Activated B cell treated with CpG ODN at 0.5 μM for 24 hours (primary cell): ENCODE measurements at places on chromosomes 16 and 17. TPM values are rescaled to one million over a fixed set of nuclear protein-coding genes. Genes with fewer than 3 reads are reported as not detected.

RTN4RL1 gene
- total RNA-seq: not detected in 2 replicates

DNA sequence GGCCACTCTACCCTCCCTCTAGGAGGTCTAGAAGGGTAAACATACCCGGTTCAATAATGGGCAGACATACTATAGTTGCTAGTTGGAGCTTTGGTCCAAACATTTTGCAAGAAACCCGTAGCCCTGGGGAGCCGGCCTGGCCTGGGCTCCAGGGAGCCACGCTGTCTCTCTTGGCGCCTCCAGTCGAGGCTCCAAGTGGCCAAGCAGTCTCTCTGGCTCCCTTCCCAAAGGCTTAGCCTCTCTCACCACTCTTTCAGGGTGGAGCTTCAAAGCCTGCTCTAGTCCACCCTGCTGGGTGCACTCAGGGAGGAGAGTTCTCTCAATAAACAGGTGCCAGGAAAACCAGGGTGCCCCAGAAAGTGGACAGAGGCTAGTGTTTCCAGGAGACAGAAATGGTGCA lies 32.2 kb downstream of the RCVRN start:
- no peaks in the 10 kb centered on the region for H3K36me3 ChIP-seq
- no peaks in the 10 kb centered on the region for H3K4me1 ChIP-seq

CACNG3 gene
- not detected in 2 replicates for total RNA-seq

GRCh38 chr17:51319186-51319585 lies 58.8 kb downstream of the UTP18 start:
- H3K36me3 ChIP-seq: no peaks in the 10 kb centered on the region
- no peak overlapping the region for H3K27ac ChIP-seq
- peaks cover 6% of the 10 kb centered on the region for H3K4me1 ChIP-seq
- no peaks in the 10 kb centered on the region for H3K27me3 ChIP-seq
- H3K4me3 ChIP-seq: no peak overlapping the region

OR3A2 gene
- 0.64 and 2.2 TPM in 2 replicates for total RNA-seq

DNA sequence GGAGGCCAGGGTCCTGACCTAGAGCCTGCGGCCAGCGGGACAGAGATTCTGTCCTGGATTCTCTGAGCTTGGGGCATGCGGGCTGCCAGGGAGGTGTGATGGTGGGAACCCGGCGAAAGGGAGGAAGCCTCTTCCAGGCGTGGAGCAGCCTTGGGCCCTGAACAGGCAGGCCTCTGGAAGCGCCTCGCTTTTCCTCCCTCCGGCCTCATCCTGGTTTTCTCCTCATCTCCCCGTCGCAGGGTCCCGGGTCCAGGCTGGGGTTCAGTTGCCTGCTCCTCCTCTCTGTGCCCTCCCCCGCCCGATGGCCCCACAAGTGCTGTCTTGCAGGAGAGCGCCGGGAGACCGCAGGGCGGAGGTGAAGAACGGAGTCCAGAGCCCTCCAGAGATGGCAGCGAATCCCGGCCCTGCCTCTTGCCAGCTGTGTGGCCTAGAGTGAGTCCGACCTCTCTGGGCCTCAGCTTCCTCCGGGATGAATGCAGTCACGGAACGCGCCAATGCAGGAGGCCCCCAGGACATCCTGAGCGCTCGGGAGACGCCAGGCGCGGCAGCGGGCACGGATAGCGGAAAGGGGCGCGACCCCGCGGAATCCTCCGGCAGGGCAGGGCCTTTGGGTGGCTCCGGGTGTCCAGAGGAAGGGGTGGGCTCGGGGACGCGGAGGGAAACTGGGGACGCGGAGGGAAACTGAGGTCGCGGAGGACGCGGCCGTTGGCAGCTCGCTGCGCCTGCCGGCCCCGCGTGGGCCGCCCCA lies 553 bp upstream of the RAB11FIP4 start:
- no peaks in the 10 kb centered on the region for H3K36me3 ChIP-seq
- peaks cover 15% of the 10 kb centered on the region for H3K4me1 ChIP-seq
- H3K27ac ChIP-seq: no peak overlapping the region
- H3K4me3 ChIP-seq: peak overlapping the region; percentile 73
- peak; percentile 26 for DNase-seq
